ENCODE measurements at places on chromosomes 7 and 10.

- peak; percentile 1 for DNase-seq
Measured at GRCh38 chr10:110273474-110273873, 31.2 kb downstream of the SMNDC1 start.

DNA sequence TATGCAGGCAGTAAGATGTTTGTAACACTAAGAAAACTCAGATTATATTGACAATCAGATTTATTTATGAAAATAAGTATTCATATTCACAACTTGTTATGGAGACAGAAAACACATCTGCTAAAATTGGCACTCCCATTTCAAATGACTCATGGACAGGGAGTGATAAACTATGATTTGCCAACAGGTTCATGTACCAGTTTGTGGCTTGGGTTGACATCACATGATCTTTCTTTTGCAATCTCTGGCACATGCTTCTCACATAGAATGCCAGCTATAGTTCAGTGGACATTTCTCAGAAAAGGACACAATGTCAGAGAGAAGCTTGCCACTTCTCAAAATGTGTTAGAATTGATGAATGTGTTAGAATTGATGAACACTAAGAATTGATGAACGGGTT, 663.2 kb upstream of the ANKRD30A start:
- DNase-seq, result no peak

GRCh38 chr7:93757426-93757825, 133.1 kb downstream of the TFPI2 start:
- no peak for DNase-seq

GRCh38 chr10:92644921-92645320, 44.8 kb upstream of the HHEX start:
- no peak for DNase-seq

- no peak for DNase-seq
Measured at GRCh38 chr7:417973-418601, 101.6 kb downstream of the PDGFA start.

DNA sequence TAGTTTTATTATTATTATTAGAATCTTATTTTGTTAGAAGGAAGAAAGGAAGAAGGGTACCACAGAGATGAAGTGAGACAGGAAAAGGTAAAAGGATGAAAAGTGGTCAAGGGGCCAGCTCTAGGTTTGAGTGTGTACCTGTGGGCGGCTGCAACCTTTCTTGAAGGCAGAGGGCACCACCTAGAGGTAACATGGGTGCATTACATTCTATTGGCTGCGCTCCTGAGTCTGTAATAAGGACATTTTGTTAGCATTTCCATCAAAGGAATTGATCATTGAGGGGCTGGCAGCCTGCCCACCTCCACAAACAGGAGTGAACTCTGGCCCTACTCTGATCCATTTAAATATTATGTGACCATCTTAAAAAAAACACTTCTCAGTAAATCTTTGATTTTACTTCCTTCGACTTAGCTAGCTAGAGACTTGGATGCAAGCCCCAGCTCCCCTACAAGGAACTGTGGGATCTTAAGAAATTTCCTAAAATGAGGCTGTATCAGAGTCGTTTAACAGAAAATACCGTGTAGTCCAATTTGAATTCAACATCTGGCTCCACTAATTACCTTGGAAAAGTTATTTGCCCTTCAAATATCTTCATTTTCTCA, 610.4 kb downstream of the IPMK start:
- no peak for DNase-seq

DNA sequence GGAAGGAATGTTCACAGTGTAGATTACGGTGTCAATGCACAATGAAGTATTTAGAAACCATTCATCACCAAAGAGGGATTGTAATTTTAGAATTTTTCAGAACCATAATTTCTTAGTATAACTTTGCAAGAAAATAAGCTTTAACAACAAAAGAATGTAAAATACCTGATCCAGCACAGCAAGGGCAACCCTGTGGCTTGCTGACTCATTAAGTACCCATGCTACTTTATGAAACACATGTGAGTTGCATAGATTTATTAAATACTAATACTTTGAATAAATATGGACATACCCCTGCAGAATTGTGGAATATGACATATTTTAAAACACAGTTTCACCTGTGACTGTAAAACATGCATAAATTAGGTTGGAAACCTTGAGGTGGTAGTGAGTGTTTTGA, 281.3 kb downstream of the ZNF248 start:
- DNase-seq, result no peak
